ENCODE measurements at places on chromosomes 3 and 15.

DNA sequence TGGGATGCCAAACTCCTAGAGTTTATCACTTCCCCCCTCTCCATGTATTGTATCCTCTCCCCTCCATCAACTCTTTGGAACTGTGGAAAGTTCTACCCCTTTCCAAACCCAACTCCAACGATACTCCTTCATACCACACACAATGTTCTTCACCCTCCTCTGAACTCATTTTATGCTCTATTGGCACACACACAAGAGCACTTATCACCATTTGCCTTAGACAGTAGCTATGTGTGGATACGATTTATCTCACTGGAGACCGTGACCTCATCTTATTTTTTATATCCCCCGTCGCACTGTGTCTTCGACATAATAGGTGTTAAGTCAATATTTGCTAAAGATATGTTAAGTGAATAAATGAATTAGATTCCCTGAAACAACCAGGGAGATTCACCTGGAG lies 316.5 kb upstream of the PROK2 start:
- DNase-seq: no peak

GRCh38 chr15:89379251-89379695 lies 44.6 kb upstream of the POLG start:
- no peak for DNase-seq

DNA sequence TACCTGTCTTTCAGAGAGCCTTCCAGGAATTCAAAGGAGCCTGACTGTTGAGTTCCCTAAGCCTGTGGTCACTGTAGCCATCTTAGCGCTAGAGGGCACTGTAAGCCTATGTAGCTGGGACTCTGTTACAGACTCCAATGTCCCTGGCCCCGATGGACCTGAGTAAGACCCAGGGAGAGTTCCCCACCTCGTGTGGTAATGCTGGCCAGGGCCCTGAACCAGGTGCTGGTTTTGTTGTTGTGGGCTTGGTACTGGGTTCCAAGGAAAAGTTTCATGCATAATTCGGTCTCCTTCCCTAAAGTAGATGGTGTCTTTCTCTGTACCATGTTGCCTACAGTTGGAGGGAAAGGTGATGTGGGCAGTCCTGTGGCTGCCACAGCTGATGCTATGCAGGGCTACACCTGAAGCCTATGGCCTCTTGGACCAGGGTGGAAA lies 32.4 kb downstream of the CDAN1 start:
- peak; percentile 40 for DNase-seq

DNA sequence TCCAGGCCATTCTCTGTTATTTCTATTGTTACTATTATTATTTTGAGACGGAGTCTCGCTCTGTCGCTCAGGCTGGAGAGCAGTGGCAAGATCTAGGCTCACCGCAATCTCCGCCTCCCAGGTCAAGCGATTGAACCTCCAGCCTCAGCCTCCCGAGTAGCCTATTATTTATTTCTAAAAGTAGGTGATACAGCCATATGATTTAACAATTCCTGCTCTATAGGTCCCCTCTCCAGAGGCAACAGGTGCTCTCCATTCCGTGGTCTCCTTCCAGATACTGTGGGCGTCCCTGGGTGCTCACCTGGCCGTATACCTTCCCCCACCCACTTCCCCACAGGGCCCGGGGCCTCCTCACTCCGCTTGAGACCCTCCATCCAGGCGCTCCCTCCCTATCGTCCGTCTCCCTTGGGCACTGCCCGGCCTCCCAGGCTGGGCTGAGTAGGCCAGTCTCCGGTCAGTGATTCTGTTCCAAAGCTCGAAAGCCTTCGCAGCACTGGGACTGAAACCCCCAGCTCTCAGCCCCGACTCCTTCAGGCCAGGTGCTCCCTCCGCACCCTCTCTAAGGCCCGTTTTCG lies 708 bp upstream of the PTPN23 start:
- DNase-seq: no peak

DNA sequence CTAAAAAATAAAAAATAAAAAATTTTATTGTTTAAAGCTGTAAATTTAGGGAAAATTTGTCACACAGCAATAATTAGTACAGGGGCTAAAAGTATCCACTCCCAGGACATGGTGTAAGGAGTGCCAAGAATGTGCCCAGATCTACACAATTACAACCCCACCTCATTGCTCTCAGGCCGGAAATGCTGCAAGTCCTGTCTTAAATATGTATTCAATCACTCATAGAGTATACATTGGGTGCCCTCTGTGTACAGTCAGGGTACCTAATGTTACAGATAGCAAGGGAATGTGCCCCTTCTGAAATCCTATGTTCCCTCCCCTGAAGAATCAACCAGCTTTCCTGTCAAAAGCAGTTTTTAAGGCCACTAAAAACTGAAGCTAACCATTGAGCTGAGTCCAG lies 106.6 kb downstream of the MECOM start:
- DNase-seq: no peak

DNA sequence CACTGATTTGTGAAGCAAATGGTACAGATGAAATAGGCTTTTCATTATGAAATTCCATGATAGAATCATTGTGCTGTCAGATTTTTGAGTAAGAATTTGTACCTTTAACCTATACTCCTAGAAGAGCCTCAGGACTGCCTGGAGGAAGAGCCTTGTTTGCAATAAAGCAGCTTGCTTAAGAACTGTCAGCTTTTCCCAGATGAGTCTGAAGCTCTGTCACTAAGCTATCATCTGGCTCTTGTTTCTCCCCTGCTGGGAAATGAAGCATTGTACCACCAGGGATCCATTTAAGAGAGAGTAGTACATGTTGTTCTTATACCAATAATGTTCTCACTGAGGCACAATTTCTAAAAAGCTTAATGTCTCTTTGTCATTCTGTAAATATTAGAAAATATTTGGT lies 85.1 kb upstream of the FLNB start:
- DNase-seq: no peak

- DNase-seq: no peak
Observed at GRCh38 chr3:42822828-42823227, 13.6 kb downstream of the ACKR2 start.

- no peak for DNase-seq
Observed at GRCh38 chr15:87564681-87565080, 691.9 kb downstream of the NTRK3 start.

DNA sequence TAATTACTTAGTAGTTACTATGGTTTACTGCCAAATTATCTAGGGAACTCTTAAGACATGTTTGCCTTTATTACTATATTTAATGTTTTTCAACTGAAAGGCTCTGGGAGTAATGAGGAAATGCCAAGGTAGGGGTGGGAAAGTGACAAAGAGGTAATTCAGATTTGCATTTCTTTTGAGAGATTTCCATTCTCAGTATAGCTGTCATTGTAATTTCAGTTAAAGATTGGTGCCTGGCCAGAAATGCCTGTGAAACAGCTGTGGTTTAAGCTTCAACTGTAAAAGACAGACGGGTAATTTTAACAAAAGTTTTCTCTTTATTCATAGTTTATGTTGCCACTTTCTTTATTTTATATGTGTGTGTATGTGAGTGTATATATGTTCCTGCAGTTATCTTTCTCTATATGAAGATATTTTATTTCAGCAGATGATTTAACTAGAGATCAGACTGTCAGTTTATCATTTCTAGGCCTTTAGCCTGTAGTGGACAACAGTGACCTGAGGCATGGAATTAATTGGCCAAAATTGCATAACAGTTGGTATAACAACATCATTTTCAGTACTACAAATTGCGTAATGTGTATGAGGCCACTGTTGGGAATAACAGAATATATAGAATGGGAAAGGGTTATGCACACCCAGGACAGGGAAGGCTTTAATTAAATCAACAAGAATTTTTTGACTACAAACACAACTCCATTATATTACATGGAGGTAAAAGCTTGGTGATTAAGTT lies 119.0 kb downstream of the BBX start:
- no peak for DNase-seq

GRCh38 chr3:41405466-41405865 lies 206.2 kb downstream of the CTNNB1 start:
- DNase-seq: no peak

- DNase-seq: no peak
Observed at GRCh38 chr3:127684871-127685707, 12.3 kb downstream of the ABTB1 start.

- no peak for DNase-seq
Observed at GRCh38 chr3:180306691-180307090, 270.0 kb upstream of the PEX5L start.
